Fibroblast of villous mesenchyme (primary cell): ENCODE measurements at places on chromosomes 5 and 9. TPM values are rescaled to one million over a fixed set of nuclear protein-coding genes. Genes with fewer than 3 reads are reported as not detected.

The CAVIN4 gene
- 0.64 and 1.3 TPM in 2 replicates for total RNA-seq

The IRF1 gene
- 27.1 and 56.6 TPM in 2 replicates for total RNA-seq

The PCSK1 gene
- total RNA-seq, result under 0.01 TPM in 1 of 2 replicates, not detected in the other

The SLC25A2 gene
- under 0.01 and 0.64 TPM in 2 replicates for total RNA-seq

The RNF38 gene
- 9.0 and 14.7 TPM in 2 replicates for total RNA-seq
